ENCODE measurements at places on chromosomes 5 and 9.

DNA sequence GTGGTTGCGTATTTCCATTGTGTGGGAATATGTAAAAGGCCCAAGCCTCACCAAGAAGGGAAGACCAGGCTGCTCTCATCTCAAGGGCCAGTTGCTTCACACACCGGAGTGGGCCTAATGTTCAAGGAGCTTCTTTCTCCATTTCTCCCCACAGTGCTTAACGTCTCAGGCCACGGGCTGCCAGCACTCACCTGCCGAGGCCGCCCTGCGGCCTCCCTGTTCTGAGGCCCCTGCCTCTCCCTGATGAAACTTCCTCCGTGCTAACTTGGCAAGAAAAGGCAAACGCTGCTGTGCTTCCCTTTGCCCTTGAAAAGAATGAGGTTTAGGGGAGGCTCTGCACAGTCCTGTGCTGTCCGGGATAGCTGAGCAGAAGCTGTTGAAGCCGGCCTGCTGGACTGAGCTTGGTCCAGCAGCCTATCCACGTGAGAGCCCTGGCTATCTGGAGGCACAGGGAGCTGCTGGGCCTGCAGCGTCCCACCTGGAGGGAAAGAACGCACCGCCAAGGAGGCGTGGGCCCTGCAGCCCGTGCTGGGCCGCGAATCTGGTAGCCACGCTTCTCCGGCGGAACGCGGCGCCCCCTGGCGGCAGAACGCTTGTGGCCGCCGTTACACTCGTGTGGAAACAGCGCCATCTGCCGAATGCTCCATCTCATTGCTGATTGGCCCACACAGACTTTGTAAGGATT, 73.5 kb upstream of the PRSS3 start:
- peak; percentile 93 for DNase-seq

GRCh38 chr5:22910523-22910922, 57.4 kb upstream of the CDH12 start:
- DNase-seq: no peak

GRCh38 chr5:54595721-54596120, 78.2 kb downstream of the SNX18 start:
- no peak for DNase-seq

DNA sequence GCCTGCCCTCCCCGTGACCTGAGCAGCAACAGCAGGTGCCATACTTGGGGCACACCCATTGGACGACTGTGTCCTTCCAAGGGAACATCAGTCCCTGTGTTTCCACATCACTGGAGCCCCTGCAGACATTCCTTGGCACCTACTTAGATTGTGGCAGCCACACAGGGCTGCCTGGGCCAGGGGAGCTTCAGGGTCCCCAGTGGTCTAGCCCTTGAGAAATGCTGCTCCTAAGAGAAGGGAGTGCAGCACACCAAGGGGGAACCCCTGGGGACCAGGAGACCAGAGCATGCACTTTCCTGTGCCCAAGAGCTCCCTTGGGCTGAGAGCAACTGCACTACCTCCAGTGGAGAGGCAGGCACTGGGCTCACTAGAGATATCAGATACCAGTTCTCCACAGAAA, 20.1 kb upstream of the ABLIM3 start:
- DNase-seq: no peak

- no peak for DNase-seq
Observed at GRCh38 chr5:78792345-78793055, 143.9 kb upstream of the LHFPL2 start.

GRCh38 chr5:156798201-156798600, 51.9 kb upstream of the PPP1R2B start:
- no peak for DNase-seq

- peak; percentile 57 for DNase-seq
Observed at GRCh38 chr5:75667586-75667985, 49.7 kb downstream of the POC5 start.

GRCh38 chr9:85258236-85258635, 483.5 kb downstream of the AGTPBP1 start:
- DNase-seq: no peak

- DNase-seq: peak; percentile 96
Observed at GRCh38 chr5:116492016-116492623, 82.5 kb downstream of the SEMA6A start.

DNA sequence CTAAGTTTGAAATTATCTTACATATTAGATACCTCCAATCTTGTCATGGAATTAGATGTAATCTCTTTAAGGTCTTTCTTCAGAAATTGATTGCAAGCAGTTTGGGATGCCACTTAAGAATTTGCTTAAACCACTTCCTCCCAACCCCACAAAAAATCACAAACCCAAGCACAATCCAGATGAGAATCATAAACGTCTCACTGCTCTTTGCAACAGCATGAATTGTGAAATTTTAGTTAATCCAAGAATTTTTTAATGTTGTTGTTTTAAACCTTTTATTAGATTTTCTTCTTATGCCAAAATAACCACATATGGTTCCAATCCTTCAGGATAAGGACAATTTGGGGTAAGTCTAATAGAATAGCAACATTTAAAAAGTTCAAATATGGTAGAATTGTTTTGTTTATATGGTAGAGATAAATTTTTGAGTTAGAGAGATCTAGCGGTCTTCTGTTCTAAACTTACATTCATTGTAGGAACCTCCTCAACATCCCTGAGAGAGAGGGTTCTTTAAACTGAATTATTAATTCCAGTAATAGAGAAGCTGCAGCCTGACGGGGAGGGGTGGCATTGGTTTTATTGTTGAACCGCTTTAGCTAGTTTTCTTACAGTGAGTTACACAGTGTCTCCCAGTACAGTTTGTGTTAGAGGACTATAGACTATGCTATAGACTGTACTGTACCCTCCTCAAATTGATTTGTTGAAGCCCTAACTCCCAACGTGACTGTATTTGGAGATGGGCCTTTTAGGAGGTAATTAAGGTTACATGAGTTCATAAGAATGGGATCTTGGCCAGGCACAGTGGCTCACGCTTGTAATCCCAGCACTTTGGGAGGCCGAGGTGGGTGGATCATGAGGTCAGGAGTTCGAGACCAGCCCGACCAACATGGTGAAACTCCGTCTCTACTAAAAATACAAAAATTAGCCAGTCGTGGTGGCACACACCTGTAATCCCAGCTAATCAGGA, 24.8 kb upstream of the IL6ST start:
- no peak for DNase-seq

GRCh38 chr9:6356904-6357303, 28.7 kb downstream of the TPD52L3 start:
- no peak for DNase-seq
